IPS DF 6.9 (cell line): ENCODE measurements at places on chromosomes 11 and 22.

DNA sequence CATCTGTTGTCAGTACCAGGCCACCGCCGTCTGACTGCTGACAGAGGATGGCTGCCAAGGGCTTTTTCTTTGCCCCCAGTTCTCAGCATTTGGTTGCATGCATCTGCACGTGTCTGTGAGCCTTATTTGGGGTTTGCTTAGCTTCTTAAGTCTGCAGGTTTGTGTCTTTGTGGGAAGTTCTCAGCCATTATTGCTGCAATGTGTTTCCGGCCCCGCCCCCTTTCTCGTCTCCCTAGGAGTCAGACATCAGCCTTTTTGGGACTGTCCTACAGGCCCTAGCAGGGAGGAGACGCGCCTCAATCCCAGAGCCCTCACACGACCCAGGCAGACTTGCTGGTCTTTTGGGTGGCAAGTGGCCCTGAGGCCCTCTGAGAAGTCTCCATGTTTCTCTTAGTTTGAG lies 8.0 kb downstream of the MOB2 start:
- DNase-seq = no peak

- DNase-seq = no peak
These were observed 71.0 kb downstream of the PTPRJ start for GRCh38 chr11:48051217-48051830.

DNA sequence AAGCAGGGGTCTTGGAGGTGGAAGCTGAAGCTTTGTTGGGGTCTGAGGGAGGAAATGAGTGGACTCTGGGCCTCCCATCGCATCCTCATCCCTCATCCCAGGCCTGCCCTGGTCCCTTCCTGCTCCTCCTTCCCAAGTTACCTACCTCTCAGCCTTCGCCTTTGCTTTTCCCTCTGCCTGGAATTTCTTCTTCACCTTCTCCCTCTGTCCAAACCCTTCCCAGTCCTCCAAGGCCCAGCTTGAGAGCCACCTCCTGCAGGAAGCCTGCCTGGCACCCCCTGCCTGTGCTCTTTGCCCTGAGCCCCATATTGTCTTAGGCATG lies 2.1 kb upstream of the NUDT8 start:
- no peak for DNase-seq

DNA sequence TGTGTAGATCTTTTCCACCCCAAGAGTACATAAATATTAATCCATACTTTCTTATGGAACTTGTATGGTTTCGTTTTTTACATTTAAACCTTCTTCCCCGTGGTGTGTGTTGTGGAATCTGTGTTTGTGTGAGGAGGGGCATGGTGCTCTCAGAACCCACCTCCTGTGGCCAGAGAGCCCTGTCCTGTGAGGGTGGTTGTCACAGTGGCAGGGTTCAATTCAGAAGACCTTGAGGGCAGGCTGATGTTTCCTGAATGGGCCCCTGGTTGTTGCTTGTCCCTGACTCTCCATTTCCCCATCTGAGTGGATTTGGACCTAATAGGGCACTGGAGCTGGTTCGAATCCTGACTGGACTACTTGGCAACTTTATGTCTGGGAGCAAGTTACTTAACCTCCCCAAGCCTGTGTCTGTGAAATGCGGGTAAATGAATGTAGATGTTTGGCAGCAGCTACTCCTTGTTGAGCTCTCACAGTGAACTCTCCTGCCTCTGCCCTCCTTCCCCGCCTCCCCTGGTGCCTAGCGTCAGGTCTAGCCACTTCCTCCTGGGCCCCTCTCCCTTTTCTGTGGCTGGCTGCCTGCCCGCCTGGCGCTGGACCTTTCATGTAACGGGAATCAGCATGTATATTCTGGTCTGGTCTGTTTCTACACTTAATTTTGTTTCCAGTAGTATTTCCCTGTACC lies 7.3 kb downstream of the NEAT1 start:
- no peak for DNase-seq

GRCh38 chr22:30806391-30806861 lies 111.8 kb downstream of the OSBP2 start:
- no peak for DNase-seq

- DNase-seq = no peak
These were observed 92.0 kb downstream of the CEP164 start for GRCh38 chr11:117419482-117420142.
